Spinal cord (tissue), 10 donors: ENCODE measurements at places on chromosomes 7 and 10.

DNA sequence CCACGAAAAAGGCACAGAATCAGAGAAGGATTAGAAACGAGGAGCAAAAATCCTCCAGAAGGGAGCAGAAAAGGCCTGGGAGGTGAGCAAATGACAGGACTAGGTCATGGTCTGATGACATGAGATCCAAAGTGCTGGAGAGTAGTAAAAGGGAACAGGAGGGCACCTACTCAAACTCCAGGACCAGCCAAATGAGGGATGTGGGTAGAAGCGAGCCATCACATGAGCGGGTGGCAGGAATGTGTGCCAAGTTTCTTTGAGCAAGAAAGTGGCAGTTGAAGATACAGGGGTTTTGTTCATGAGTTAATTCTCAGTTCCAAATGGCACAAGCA, 112.6 kb downstream of the RNF32 start:
- no peak for DNase-seq

GRCh38 chr7:148911626-148912025, 27.5 kb upstream of the EZH2 start:
- no peak for DNase-seq

GRCh38 chr7:21149809-21150208, 278.1 kb upstream of the SP4 start:
- no peak for DNase-seq

GRCh38 chr10:1117651-1118050, 61.5 kb downstream of the WDR37 start:
- no peak for DNase-seq

- no peak for DNase-seq
Measured at GRCh38 chr10:126939706-126940105, 34.5 kb downstream of the DOCK1 start.

GRCh38 chr7:148664324-148664723, 34.4 kb upstream of the CUL1 start:
- DNase-seq: peak; percentile 4

- peak; percentile 74 for DNase-seq
Measured at GRCh38 chr7:26440233-26441001, 148.8 kb downstream of the SNX10 start.

DNA sequence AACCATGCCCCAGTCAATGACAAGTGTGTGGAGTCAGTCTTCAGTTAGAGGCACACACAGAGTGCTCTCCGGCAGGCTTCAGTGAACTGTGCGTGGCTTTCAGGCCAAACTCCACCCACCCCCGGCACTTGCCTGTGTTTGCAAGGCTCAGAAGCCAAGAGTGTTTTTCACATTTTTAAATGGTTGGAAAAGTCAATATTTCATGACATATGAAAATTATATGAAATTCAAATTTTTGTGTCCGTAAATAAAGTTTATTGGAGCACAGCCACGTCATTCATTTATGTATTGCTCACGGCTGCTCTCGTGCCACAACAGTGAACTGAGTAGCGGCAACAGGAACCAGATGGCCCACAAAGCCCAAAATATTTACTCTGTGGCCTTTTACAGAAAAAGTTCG, 104.7 kb downstream of the SFMBT2 start:
- DNase-seq: no peak

- no peak for DNase-seq
Measured at GRCh38 chr7:101778026-101778580, 39.3 kb upstream of the CUX1 start.

GRCh38 chr7:119733127-119733879, 539.7 kb upstream of the KCND2 start:
- no peak for DNase-seq

GRCh38 chr10:77909749-77910375, 16.7 kb downstream of the DLG5 start:
- no peak for DNase-seq

- no peak for DNase-seq
Measured at GRCh38 chr7:2787251-2787951, 56.7 kb downstream of the GNA12 start.

- DNase-seq: no peak
Measured at GRCh38 chr10:69486922-69487730, 35.9 kb downstream of the TSPAN15 start.

GRCh38 chr7:118132764-118133163, 51.2 kb upstream of the LSM8 start:
- DNase-seq: peak; percentile 51

DNA sequence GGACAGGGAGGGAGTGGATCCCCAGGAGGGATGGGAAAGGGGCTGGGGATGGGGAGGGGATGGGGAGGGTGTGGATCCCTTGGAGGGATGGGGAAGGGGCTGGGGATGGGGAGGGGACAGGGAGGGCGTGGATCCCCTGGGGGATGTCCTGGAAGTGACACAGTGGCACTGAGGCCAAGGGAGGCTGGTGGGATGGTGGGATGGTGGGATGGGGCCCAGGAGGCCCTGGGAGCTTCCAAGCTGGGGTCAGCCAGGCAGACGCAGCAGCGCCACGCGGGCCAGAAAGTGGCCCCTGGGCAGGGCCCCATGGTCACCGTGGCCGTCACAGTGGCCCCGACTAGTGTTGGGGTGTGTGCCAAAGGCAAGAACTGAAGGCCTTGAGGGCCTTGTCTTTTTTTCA, 67.8 kb downstream of the INPP5A start:
- DNase-seq: no peak

GRCh38 chr7:47720141-47720906, 138.4 kb upstream of the TNS3 start:
- no peak for DNase-seq

GRCh38 chr7:143395187-143396149, 13.2 kb downstream of the EPHA1 start:
- DNase-seq: no peak

GRCh38 chr10:15464381-15464780, 93.3 kb upstream of the FAM171A1 start:
- no peak for DNase-seq

DNA sequence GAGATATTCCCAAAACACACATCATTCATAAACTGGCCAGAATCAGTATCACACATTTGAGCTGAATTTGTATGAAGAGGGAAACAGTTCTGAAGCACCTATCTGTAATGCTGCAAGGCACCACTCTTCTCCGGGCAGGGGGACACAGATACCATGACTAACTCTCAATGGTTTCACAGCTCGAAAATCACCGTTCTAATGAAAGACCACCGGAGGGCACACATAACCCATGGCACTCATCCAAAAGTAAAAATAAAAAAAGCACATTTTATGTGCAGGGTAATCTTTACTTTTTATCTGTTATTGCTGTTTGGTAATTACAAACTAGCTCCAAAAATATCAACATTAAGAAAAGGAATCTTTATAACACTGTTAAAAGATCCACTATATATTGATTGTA, 137.5 kb downstream of the PARD3 start:
- no peak for DNase-seq

- no peak for DNase-seq
Measured at GRCh38 chr10:28734938-28735759, 57.8 kb downstream of the BAMBI start.

- no peak for DNase-seq
Measured at GRCh38 chr10:520402-520787, 169.1 kb downstream of the DIP2C start.

DNA sequence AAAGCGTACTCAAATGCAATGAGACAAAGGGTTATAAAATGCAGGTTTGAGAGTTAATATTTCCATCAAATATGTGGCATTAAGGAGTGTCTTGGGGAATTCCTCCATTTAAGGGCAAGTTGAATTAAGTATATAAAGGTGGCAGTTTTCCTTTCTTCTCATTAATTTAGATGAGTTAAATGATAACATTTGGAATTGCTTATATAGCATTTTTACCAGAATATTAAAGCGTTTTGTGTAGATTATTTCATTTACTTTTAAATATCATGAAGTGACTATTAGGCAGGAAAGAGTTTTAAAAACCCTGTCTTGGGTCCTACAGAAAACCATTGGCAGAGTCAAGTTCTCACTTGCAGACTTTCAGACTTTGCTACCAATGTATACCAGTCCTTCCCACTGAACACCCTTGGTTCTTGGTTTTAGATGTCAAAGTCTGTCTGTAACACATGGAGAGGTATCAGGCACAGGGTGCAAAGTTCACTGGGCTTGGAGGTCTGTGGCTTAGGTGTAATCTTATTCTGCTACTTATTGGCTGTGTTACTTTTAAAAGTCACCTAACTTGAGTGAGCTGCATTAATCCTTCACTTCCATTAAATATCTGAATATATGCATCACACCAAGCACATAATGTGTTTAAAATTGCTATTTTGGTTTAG, 51.0 kb downstream of the ASB4 start:
- no peak for DNase-seq

DNA sequence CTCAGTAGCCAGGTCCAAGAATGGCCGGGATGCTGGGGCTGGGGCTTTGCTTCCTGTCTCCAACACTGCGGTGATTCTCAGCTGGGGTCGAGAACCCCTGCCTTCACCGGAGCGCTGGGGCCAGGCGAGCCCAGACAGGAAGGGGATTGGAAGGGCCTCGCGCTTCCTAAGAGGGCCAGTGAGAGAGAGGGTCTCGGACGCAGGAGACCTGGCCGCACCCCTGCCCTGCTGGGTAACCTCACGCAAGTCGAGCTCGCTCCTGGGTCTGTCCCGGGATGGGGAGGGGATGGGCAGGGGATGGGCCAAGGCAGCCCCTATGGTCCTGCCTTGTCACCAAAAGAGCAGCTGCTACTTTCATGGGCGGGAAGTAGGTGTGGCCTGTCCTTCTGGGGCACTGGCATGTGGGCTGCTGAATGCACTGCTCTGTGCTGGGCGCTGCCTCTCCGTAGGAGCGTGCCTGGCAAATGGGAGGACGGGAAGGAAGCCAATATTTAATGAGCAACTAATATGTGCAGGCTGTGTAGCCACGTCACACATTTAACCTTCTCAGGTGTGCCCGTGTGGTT, 20.0 kb downstream of the KCNK18 start:
- DNase-seq: no peak

DNA sequence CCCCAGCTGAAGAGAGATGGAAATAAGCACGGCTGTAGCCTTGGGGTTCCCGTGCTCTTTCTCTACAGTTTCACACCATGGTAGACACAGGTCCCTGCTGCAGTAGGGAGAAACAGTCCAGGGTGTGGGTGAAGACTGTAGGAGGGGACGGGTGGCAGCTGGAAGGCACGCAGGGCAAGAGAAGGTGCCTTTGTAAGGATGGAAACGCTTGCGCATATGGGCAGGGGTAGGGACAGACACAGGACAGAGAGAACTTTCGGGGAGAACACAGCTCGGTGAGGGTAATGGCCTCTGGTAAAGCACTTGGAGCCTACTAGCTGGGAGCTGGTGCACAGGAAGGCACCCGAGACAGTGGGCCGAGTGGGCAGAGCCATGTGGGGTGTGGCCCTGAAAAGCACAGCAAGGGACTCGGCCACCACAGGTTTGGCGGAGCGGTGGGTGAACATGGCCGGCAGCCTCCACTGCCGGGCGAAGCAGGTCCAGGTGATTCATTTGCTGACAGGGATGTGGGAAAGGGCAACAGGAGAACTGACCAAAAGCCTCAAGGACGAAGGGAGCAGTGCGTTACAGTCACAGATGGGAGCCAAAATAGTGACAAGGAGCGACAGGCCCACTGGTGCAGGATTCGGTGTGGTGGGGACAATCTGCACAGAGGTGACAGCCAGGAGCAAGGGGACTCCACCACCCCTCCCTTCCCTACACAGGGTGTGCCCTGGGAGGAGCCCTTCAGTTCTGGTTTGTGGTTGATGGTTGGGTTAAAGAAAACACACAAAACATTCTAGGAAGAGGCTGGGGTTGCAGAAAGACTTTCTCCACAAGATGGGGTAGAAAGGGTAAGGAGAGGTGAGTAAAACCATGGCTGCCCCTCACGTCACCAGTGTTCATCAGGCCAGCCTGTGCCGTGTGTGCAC, 97.1 kb downstream of the VOPP1 start:
- no peak for DNase-seq

DNA sequence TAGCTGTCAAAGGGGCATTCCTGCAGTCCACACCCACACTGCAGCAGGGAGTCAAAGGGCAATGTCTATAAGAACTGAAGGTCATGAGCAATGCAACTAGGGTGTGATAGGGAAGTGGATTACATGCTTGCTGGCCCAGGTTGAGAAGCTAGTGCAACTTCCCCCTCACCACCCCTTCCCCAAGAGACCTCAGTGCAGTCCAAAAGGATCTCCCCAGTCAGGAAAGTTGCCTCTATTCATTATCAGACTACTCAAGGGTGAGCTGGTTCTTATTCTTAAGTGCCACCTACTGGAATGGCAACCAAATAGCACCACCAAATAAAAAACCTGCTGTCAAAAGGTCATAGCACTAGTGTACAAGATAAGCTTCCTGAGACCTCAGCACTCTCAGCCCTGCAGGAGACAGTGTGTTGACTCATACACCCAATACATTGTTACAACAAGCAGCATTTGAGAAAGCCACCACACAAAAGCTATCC, 28.2 kb downstream of the MTERF1 start:
- no peak for DNase-seq

DNA sequence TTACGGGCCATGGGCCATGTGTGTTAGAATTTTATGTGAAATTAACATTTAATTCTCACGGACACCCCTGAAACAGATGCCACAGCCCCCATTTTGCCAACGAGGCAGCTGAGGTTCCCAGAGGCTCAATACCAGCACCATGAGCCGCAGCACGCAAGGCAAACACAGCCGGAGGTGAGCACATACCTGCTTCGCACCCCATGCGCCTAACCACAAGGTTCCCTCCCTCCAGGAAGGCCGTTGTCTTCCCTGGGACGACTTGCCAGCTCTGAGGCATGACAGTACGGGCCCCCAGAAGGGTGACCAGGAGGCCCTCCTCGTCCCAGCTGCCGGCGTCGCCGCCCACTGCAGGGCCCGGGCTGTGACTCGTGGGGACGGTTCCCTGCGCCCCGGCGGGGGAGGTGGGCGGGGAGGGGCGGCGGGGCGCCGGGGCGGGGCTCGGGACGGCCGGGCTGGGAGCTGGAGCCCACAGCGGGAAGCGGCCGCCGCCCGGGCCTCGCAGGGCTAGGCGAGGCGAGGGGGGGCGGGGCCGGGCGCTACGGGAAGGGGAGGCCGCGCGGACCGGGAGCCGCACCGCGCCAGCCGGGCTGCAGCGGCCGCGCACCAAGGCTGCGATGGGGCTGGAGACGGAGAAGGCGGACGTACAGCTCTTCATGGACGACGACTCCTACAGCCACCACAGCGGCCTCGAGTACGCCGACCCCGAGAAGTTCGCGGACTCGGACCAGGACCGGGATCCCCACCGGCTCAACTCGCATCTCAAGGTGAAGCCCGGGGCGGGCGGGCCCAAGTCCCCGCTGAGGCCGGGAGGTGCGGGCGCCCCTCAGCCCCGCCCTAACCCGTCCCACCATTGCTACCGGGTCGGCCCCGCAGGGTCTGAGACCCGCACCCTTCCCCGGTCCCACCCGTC, at the start of gene CAV2:
Gene CAV2 (plus strand): TSS at position 571 of the 910 bp plus-strand sequence. CDS start 44 bp downstream, at position 615.
- DNase-seq: no peak

- DNase-seq: no peak
Measured at GRCh38 chr10:63236113-63236935, 103.2 kb downstream of the NRBF2 start.

DNA sequence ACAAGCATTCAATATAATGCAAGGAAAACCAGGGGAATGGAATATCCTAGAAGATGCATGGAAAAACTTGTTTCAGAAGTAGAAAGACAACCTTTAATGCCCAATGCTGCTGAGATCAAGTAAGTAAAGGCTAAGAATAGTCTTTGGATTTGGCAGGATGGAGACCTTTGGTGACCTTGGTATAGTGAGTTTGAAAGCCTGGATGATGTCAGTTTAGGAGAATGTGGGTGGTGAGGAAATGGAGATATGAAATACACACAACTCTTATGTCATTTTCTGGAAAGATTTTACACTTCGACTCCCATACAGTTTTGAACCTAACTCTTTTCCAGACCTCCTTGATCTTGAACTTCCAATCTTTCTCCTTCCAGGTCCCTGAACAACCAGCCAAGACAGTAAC, 185.7 kb downstream of the TFEC start:
- no peak for DNase-seq
